ENCODE measurements at places on chromosomes 7 and 10. TPM values are rescaled to one million over a fixed set of nuclear protein-coding genes. Genes with fewer than 3 reads are reported as not detected.

DNA sequence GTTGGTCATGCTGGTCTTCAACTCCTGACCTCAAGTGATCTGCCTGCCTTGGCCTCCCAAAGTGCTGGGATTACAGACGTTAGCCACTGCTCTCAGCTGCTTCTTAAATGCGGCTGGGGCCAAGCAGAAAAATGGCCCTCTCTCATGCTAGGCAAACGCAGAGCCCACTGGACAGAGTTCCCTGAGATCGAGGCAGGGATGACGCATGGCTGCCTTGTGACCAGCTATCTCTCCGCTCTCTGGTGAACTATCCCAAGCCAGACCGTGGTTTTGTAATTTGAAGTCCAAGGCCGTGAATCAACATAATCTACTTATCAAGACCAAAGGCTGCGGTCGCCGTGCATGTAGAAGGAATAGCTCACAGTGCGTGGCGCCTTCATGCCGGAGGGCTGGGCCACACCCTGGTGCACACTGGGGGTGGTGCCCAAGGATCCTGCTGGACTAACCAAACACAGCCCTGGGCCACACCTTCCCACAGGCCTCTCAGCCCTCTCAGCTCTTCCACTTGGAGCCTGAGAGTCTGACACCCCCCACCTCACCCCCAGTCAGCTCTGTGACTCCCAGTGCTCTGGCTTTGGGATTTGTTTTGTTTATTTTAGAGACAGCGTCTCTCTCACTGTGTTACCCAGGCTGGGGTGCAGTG lies 88.1 kb upstream of the CUX1 start:
- DNase-seq, result no peak

DNA sequence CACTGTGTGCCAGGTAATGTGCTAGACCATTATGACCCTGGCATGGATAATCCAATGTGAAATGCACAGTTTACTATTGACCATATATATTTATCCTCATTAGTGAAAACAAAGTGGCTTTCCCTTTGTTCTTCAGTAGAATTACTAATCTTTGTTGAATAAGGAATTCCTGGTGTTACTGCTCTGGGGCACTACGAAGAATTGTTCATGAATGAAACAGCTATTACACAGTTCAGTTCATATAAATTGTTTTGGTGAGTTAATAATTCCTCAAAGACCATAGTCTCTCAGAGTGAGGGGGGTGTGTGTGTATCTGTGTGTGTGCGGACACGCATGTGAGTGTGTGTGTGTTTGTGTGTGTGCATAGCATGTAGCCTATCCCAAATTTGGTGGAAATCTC lies 668.0 kb upstream of the MBL2 start:
- no peak for DNase-seq

CPN1 gene
- 2.3 TPM for polyA plus RNA-seq

GRCh38 chr7:128170461-128170860 lies 70.6 kb upstream of the LEP start:
- no peak for DNase-seq
